ENCODE measurements at places on chromosomes 5 and 9. TPM values are rescaled to one million over a fixed set of nuclear protein-coding genes. Genes with fewer than 3 reads are reported as not detected.

The PHPT1 gene
- 287 TPM for total RNA-seq

The TIMD4 gene
- 0.72 TPM for total RNA-seq

The POU5F2 gene
- total RNA-seq, result not detected

The TAF11L4 gene
- not detected for total RNA-seq

The PFN3 gene
- total RNA-seq, result not detected

The ADRA1B gene
- total RNA-seq, result 8.1 TPM

The SH3GL2 gene
- 0.07 TPM for total RNA-seq

The LHX3 gene
- 0.09 TPM for total RNA-seq

The SLC34A1 gene
- not detected for total RNA-seq

The PCA3 gene
- total RNA-seq, result not detected

The ADGRD2 gene
- not detected for total RNA-seq

The PAPPA gene
- total RNA-seq, result 32.0 TPM

The PCAT7 gene
- total RNA-seq, result 0.92 TPM

The AK1 gene
- total RNA-seq, result 65.1 TPM

The C9 gene
- not detected for total RNA-seq

The PCDHGA2 gene
- total RNA-seq, result 0.66 TPM

The SAXO1 gene
- not detected for total RNA-seq

The SPINK4 gene
- total RNA-seq, result not detected

The IL9 gene
- not detected for total RNA-seq

The FAT2 gene
- total RNA-seq, result 0.02 TPM

The BTNL8 gene
- not detected for total RNA-seq
